ENCODE measurements at places on chromosomes 1 and 21. TPM values are rescaled to one million over a fixed set of nuclear protein-coding genes. Genes with fewer than 3 reads are reported as not detected.
A peak's percentile ranks its signal among the peaks of the same experiment; 100 is the strongest.

Gene TNFRSF18
- 8.0 TPM for total RNA-seq

DNA sequence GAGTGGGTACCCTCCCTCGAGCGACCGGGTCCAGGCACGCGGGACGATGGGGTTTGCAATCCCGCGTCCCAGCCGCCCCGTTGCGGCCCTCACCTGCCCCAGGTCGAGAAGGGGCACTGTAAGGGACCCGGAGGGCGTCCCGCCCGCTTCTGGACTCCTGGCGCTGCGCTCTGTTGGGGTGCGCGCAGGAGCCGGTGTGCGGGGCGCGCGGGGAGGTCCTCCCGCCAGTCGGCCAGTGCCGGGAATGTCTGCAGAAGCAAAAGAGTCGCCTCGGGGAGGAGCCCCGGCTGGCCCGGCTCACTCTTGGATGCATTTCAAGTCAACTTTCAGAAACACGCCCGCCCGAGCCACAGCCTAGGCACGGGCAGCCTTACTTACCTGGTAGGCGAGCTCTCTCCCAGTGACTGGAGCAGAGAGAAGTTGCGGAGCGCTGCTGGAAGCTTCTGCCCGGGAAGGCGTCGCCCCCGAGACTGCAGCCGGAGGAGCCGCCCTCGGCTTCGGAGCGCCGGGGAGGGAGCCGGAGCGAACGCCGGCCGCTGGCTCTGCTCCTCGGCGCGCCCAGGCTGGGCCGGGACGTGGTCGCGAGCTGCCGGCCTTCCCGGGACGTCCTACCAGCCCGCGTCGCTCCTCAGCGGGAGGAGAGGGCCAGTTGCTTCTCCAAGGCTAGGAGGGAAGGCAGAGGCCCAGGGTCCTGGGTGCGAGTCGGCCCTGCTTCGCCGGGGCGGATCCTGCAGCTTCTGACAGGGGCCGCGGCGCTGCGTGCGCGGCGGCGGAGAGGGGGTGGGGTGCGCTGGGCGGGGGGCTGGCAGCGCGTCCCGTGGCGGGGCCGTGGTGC lies at the start of gene LMX1A:
Gene LMX1A, minus strand, starts transcription at position 739 of the 835 bp plus-strand sequence. CDS start 1,156 bp downstream, outside the sequence.
- no peak for DNase-seq

DNA sequence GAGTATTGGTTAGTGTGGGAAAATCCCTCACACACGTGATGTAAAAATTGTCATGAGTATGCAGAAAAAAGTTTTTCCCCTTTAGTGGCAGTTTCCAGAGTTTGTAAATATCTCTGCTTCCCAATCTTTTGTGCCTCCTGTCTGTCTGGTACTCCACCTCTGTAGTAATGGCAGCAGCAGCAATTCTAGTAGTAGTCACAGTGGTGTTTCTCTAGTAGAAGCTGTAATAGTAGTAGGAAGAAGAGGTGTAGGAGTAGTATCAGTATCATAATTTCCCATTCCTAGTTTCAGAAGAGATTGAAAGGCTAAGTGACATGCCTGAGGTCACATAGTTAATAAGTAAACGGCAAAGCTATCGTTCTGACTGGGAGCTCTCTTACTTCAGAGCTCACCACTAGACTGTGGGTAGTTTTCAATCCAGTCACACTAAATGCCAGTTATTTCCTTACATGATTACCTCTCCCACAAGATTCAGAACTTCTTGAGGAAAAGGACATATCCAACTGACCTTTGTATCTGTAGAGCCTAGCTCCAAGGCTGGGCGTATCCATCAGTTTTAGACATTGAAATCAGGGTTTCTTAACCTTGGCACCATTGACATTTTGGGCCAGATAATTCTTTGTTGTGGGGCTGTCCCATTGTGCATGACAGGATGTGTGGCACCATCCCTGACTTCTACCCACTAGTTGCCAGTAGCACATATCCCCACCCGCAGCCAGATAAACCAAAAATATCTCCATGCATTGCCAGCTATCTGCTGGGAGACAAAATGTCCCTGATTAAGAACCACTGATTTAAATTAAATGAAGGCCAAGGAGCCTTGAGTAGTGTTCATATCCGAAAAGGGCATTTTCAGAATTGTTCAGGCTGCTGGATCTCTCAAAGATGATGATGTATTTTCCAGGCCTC lies 135.9 kb downstream of the FGGY start:
- no peak for DNase-seq

DNA sequence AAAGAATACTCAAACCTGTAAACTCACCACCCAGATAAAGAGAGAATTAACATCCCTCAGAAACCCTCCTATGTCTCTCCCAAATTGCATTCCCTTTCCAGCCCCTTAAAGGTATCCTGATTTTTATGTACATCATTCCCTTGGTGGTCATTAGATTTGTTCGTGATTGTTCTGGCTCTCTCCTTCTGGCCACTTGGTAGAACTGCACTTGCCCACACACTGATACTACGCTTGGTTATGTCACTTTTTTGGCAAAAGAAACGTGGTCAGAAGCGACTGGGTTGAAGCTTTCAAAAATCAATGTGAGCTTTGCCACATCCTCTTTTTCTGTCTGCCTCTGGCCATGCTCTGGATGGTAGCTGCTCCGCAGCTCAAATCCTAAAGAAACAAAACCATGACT lies 76.3 kb downstream of the KRTAP19-8 start:
- no peak for DNase-seq

DNA sequence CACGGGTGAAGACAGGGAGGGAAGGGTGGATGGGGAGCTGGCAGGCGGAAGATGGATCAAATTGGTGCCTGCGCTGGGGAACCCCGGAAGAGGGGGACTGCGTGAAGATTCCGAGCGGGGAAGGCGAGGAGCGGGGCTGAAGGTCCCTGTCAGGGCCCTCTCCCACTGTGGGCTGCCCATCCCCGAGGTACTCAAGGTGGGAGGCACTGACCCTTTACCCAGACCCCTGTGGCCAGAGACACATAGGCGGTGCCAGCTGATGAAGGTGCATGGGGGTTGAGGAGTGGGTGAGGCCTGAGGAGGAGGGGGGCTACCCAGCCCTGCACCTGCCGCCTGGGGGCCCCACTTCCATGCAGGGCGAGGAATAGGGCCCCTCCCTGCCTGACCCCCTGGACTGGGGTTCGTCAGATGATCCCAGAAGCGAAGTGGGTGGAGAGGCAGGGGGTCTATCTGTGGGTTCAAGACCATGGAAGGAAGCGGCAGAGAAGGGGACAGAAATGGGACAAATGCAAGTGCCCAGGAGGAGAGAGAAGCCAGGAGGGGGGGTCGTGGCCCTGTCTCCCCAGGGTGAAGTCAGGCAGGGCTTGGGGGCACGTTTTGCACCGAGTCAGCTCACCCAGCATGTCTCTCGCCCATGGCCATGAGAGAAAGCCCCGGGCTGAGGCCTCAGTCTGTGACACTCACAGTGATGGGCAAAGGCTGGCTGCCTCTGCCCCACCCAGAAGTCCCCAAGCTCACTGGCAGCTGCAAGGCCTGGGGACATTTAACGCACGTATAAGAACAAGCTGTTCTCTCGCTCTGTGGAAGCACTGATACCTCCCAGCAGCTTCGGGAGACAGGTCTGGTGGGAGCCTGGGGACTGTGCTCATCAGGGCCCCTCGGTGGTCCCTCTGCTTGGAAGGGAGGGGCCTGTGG lies 7.0 kb upstream of the MMEL1 start:
- no peak for DNase-seq

- no peak for DNase-seq
Observed at GRCh38 chr1:226977643-226978431, 37.7 kb downstream of the COQ8A start.

Gene LCE2B
- not detected for total RNA-seq

DNA sequence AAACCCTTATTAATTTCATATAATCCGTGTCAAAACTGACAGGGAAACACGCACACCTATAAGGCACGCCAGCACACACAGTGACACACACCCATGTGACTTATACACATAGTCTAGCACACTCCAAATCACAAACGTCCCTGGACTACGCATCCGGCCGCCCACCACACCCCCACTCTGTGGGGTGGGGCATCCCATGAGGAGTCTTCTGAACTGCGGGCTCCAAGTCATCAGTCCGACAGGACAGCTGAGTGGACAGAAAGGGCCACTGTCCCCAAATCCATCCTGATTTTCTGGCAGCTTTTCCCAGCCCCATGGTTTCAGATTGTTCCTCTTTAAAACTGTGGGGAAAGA lies 829 bp downstream of the PEA15 start:
- peak; percentile 44 for DNase-seq

DNA sequence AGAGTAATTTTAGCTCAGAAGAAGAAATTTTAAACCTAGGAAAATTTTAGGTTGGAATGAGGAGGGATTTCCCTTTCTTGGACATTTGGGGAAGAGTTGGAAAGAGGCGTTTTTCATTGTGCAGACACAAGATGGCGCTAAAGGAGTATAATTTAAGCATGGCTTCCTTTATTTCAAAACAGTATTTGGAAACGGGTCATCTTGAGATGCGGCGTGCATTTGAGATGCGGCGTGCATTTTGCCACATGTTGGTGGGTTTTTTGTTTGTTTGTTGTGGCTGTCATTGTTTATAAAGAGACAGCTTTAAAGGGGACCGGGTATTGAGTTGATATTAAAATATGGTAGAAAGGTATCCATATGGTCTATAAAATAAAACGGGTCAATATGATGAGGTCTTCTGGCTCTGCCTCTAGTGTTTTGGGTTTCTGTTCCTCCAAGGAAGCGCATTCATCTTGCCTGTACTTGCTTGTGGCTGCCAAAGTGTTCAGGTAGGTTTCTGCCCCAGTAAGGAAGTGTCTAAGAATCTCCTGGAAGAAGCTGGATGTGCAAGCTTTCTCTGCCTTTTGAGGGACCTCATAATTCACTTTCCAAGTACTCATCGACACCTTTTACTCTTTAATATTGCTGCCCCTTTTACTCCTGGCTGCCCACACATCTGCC lies 210.3 kb downstream of the SLC35F3 start:
- DNase-seq = peak; percentile 24

GRCh38 chr1:119291611-119292206 lies 76.9 kb upstream of the HAO2 start:
- DNase-seq = no peak

GRCh38 chr1:209617755-209618154 lies 34.2 kb downstream of the CAMK1G start:
- DNase-seq = no peak

GRCh38 chr1:232267092-232267836 lies 362.7 kb downstream of the SIPA1L2 start:
- DNase-seq = no peak

- no peak for DNase-seq
Observed at GRCh38 chr1:6105763-6106162, 60.1 kb downstream of the KCNAB2 start.

Gene FBXO2
- 4.4 TPM for total RNA-seq

GRCh38 chr1:33096363-33097005 lies 15.5 kb downstream of the AZIN2 start:
- DNase-seq = no peak

Gene FCRL3
- total RNA-seq = 6.1 TPM

Gene UQCRHL
- total RNA-seq = 1.7 TPM

GRCh38 chr1:156002188-156002911 lies 18.4 kb downstream of the SSR2 start:
- no peak for DNase-seq

GRCh38 chr1:51920130-51920529 lies 41.6 kb upstream of the NRDC start:
- no peak for DNase-seq

DNA sequence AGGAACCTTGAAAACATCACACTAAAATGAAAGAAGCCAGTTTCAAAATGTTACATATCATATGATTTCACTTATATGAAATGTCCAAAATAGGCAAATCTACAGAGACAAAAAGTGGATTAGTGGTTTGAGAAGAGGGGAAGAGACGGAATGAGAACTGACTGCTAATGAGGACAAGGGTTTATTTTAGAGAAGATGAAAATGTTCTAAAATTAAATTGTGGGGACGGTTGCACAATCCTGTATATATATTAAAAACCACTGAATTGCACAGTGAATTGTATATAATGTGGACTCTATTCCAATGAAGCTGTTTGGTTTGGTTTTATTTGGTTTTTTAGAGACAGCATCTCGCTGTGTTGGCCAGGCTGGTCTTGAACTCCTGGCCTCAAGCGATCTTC lies 35.6 kb downstream of the PRPF38A start:
- DNase-seq = no peak

Gene TTC24
- total RNA-seq = 0.91 TPM

DNA sequence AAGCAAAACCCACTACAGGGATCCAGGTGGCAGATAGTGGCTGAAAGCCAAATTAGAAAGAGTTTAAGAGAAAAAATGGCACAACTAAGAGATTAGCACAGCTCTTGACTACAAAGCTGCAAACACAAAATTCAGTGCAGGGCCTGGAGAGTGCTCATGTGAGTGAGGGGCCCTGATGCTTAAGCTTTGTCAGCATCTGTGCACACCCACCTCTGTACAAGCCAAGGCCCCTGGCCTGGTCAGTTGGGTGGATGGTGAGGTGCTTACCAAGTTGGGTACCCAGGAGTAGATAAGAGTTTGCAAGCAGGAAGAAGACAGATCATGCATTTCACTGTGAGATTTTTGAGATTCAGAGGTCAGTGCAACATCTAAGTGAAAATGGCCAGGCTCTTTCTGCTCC lies 62.7 kb upstream of the ATP1B1 start:
- no peak for DNase-seq
